ENCODE measurements at places on chromosomes 16 and 17. TPM values are rescaled to one million over a fixed set of nuclear protein-coding genes. Genes with fewer than 3 reads are reported as not detected.

NDE1 gene
- 25.6 TPM for polyA plus RNA-seq

G6PC3 gene
- 115 TPM for polyA plus RNA-seq

KRTAP4-1 gene
- polyA plus RNA-seq = 0.12 TPM

MYO15A gene
- polyA plus RNA-seq = 1.0 TPM

TMEM114 gene
- polyA plus RNA-seq = not detected

KRTAP9-8 gene
- polyA plus RNA-seq = not detected

INCA1 gene
- 1.3 TPM for polyA plus RNA-seq

SLC5A2 gene
- not detected for polyA plus RNA-seq

MYH13 gene
- polyA plus RNA-seq = not detected

FBXO39 gene
- polyA plus RNA-seq = 0.07 TPM

ADGRG3 gene
- polyA plus RNA-seq = not detected

EVPL gene
- polyA plus RNA-seq = not detected

TP53TG3D gene
- 0.40 TPM for polyA plus RNA-seq

NUPR1 gene
- polyA plus RNA-seq = 88.9 TPM

CDH13 gene
- 86.2 TPM for polyA plus RNA-seq

SPNS3 gene
- polyA plus RNA-seq = not detected

CD68 gene
- 58.2 TPM for polyA plus RNA-seq

SSTR5 gene
- polyA plus RNA-seq = not detected

HS3ST4 gene
- not detected for polyA plus RNA-seq

RAB34 gene
- polyA plus RNA-seq = 307 TPM

SDR42E1 gene
- 0.44 TPM for polyA plus RNA-seq

MYBBP1A gene
- 12.4 TPM for polyA plus RNA-seq

PLEKHG4 gene
- polyA plus RNA-seq = 25.2 TPM

ALOX12 gene
- polyA plus RNA-seq = not detected

DERL2 gene
- 69.3 TPM for polyA plus RNA-seq

SYCE1L gene
- 0.44 TPM for polyA plus RNA-seq

SMTNL2 gene
- polyA plus RNA-seq = not detected

CLDN7 gene
- polyA plus RNA-seq = 1.5 TPM

TOM1L1 gene
- polyA plus RNA-seq = 50.4 TPM

KCNJ2 gene
- polyA plus RNA-seq = 1.2 TPM

ELOB gene
- 212 TPM for polyA plus RNA-seq

LRRC36 gene
- polyA plus RNA-seq = not detected

AOC2 gene
- polyA plus RNA-seq = 0.43 TPM

C16orf92 gene
- polyA plus RNA-seq = not detected

RGS9 gene
- polyA plus RNA-seq = 1.6 TPM

TP53TG3F gene
- not detected for polyA plus RNA-seq

TMEM100 gene
- 0.07 TPM for polyA plus RNA-seq

SPATA32 gene
- not detected for polyA plus RNA-seq

GNG13 gene
- not detected for polyA plus RNA-seq

CES1 gene
- 0.39 TPM for polyA plus RNA-seq

SOCS1 gene
- 2.6 TPM for polyA plus RNA-seq

HEATR9 gene
- not detected for polyA plus RNA-seq

FAM20A gene
- 24.1 TPM for polyA plus RNA-seq
